ENCODE measurements at places on chromosomes 1 and 21.

- DNase-seq = no peak
Measured at GRCh38 chr1:175882192-175882591, 138.8 kb upstream of the TNR start.

- no peak for DNase-seq
Measured at GRCh38 chr1:10564063-10564462, 89.3 kb downstream of the PEX14 start.

- DNase-seq = no peak
Measured at GRCh38 chr1:1004780-1005697, 5.1 kb upstream of the HES4 start.

- DNase-seq = no peak
Measured at GRCh38 chr1:245469734-245470133, 314.9 kb downstream of the KIF26B start.

- no peak for DNase-seq
Measured at GRCh38 chr1:185565302-185565701, 168.9 kb upstream of the HMCN1 start.
